ENCODE measurements at places on chromosomes 6 and 20.

GRCh38 chr6:26187981-26188635 is 100.9 kb downstream of the HFE start:
- DNase-seq = peak; percentile 49

GRCh38 chr20:50743087-50743486 is 11.7 kb downstream of the PARD6B start:
- no peak for DNase-seq

DNA sequence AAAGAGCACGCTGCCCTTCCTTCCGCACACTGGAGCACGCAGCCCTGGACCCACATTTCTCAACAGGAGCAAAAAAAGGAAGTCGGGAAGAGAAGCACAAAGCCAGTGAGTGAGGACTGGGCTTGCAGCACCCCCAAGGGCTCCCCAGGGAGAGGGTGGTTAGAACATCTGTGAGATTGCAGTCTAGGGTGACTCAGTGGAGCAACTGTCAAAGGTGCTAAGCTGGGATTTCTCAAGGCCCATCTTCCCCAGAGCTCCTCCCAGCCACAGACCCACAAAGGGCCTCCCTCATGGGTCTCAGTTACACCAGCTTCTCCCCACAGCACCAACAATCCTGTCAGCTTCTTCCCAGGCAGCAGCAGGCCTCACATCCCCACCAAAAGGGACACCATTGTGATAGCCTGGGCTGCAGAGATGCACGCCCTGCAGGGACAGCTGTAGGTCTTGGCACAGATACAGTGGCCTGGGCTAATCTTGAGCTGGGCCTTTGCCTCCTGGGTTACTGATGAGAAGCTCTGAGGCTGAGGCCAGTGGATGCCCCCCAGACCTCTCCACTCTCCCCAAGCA is 39.6 kb upstream of the CD93 start:
- DNase-seq = no peak

DNA sequence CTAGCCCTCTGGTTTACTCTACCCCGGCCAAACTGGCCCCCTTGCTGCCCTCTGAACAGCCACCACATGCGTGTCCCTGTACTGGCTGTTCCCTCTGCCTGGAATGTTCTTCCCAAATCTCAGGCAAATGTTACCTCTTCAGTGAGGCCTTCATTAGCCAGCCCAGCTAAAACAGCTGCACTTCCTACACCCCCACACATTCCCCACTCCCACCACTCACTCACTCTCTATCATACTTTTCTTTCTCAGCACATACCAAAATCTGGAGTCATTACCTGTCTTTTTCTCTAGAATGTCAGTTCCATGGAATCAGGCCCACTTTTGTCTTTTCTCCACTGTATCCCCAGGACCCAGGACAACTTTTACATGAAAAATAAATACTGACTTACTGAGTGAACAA is 401.2 kb upstream of the SULF2 start:
- DNase-seq = no peak

DNA sequence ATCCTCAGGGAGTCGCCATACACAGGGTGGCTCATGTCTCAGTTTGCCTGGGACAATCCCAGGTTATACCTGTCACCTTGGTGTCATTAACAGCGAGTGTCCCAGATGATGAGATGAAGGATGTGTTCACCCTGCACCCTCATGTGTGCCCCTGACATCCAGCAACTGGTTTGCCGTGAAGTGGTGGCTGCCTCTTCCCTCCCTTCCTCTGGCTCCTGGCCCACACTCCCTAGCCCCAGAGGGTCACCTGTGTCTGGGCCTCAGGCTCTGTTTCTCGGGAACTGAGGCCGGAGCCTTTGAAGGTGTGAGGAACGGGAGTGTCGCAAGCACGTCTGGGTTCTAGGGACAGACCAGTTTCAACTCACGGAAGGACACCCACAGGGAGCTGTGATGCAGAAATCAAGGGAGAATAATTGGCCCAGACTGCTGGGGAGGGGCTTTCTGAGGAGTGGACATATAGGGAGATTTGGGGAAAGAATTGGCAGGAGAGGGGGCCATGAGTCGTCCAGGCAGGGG is 35.8 kb upstream of the PHACTR3 start:
- no peak for DNase-seq

DNA sequence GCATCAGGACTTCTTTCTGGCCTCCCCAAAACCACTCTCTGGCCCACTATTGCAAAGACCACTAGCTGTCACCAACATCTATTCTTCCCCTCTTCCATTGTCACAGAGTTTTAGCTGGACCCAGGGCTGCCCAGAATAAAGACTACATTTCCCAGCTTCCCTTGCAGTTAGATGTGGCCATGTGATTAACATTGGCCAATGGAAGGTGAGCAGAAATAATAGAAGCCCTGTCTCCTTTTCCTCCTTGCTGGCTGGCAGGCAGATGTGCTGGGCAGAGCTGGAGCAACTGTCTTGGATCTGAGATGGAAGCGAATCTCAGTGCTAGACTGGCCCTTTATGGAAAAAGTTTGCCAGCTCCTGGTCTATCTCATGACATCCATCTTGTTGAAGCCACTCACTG is 97.0 kb downstream of the KCNB1 start:
- no peak for DNase-seq

All from stimulated activated CD4-positive, alpha-beta T cell treated with anti-CD3 and anti-CD28 coated beads, Interleukin-15, amount 100 ng/mL, for 48 hours (primary cell).